ENCODE measurements at places on chromosomes 1 and 21.
A peak's percentile ranks its signal among the peaks of the same experiment; 100 is the strongest.

- no peak for DNase-seq
These were observed 338.6 kb downstream of the PAPPA2 start for GRCh38 chr1:176801514-176802020.

GRCh38 chr1:207858806-207859205 is 52.1 kb downstream of the CD34 start:
- DNase-seq = no peak

DNA sequence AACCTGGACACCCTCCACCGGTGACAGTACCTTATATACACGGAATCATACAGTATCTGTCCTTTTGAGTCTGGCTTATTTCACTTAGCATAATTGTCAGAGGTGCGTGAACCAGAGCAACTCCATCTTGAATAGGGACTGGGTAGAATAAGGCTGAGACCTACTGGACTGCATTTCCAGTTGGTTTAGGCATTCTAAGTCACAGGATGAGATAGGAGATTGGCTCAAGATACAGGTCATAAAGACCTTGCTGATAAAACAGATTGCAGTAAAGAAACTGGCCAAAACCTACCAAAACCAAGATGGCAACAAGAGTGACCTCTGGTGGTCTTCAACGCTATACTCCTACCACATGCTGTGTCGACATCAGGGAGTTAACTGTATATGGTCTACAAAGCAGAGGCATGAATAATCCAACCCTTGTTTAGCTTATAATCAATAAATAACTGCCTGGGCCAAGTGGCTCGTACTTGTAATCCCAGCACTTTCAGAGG is 1.4 kb upstream of the FDPS start:
- no peak for DNase-seq

GRCh38 chr1:168139070-168139469 is 2.3 kb upstream of the GPR161 start:
- DNase-seq = no peak

DNA sequence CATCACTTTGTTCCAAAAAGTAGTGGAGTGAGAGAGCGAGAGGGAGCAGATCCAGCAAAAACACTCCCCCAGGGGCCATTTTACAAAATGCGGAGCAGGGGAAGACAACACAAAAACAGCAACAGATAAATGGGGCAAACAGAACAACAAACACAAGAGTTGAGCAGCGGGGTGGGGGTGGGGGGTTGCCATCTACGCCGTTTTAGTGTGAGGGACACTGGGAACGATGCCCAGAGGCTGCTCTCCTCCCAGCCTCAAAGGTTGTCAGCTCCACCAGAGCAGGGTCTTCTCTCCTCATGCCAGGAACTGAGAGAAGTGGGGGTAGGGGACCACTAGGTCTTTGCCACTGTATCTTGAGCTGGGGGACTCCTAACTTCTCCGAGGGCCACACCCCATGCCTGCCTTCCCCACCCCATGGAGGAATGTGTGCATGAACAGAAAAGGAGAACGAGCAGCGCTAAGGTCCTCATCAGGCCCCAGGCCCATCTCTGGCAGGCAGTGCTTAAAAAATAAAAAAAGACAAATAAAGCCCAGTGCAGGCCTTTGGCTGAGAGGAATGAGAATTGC is 1.3 kb upstream of the PBXIP1 start:
- no peak for DNase-seq

- no peak for DNase-seq
These were observed 57.9 kb upstream of the FMOD start for GRCh38 chr1:203408486-203409481.

- no peak for DNase-seq
These were observed 150.7 kb downstream of the PBX1 start for GRCh38 chr1:164709541-164710278.

DNA sequence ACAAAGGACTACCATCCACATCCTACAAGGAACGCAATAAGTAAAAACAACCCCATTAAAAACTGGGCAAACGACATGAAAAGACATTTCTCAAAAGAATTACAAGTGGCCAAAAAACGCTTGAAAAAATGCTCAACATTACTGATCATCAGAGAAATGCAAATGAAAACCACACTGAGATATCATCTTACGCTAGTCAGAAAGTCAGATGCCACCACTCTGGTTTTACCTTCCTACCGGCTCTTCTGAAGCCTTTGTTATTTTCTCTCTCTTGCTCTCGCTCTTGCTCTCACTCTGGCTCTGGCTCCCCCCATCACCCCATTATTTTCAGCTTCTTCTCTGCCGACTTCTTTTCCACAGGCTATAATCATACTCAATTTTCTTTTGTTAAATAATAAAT is 38.8 kb downstream of the VPS45 start:
- DNase-seq = no peak

GRCh38 chr1:117828201-117828600 is 101.2 kb downstream of the GDAP2 start:
- no peak for DNase-seq

- no peak for DNase-seq
These were observed 72.2 kb downstream of the CACHD1 start for GRCh38 chr1:64542118-64542517.

- DNase-seq = no peak
These were observed 67.5 kb downstream of the SYT2 start for GRCh38 chr1:202642619-202643291.

- no peak for DNase-seq
These were observed 58.0 kb downstream of the CLIC4 start for GRCh38 chr1:24803220-24803619.

DNA sequence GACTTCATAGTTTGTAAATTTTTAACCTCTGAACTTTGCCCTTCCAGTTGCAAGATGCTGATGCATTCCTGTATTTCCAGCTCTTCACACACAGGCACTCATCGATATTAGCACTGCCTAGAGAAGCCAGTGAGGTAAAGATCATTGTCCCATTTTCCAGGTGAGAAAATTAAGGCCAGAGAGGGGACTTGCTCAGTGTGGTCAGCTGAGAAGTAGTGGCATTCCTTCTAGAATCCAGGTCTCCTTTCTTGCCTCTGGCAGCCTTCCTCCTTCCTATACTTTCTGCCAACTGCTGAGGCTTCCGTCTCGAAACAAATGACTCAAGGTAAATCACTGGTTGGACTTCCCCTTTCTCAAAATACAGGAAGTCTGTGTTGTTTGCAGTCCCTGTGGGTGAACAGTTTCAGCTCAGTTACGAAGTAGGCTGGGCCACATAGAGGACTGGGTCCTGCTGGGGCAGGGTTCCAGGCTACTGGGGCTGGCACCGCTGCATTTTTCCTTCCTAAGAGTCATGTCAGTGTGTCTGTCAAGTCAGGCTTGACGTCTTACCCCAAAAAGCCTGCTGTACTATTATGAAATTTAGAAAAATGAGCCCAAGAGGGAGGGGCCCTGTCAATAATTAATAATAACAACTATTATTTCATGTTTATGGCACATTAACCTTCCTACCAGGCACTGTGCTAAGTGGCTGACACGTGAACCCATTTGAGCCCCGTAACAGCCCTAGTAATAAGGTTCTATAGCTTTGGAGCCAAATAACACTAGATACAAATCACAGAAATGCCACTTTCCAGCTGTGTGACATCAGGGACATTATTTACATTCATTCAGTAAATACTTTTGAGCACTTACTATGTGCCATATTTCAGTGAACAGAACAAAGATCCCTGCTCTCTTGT is 16.6 kb upstream of the RNF19B start:
- no peak for DNase-seq

DNA sequence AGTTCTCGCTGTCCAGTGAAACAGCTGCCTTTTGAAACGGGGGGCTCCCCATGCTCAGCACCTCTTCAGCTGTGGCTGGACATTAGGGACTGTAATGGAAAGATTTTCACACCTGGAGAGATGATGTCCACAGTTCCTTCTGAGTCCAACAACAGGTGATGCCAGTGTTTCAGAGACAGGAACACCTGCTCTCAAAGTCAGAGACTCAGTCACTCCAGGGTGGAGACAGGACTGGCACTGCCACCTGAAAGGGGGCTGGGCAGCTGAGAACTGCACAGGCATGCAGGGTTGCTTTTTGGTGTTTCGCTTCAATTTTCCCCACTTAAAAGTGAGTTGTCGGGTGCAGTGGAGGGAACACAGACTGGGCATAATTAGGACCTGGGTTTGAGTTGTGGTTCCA is 124.8 kb downstream of the GALNT2 start:
- no peak for DNase-seq

GRCh38 chr1:173015629-173016028 is 35.1 kb downstream of the TNFSF18 start:
- DNase-seq = no peak

- DNase-seq = no peak
These were observed 6.1 kb downstream of the C1orf159 start for GRCh38 chr1:1109743-1110142.

- DNase-seq = no peak
These were observed 1.0 kb upstream of the DENND2D start for GRCh38 chr1:111201275-111202090.

DNA sequence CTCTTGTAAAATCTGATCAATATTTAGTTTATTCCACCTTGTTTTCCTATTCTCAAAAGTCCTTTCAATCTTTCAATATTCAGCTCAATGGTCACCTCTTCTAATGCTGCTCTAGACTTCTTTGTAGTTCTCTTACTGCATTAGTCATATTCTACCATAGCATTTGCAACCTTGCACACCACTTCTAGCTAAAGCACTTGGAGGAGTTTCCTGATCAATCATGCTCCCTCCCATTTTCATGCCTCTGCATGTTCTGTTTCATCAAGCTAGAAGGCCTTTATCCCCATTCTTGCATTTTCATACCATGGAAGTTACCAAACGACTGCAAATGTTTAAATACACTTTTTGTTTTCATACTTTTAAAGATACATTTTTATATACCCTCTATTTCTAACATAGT is 72.1 kb downstream of the SLC5A9 start:
- DNase-seq = no peak

- no peak for DNase-seq
These were observed 40.4 kb downstream of the TENT5C start for GRCh38 chr1:117646007-117646811.

DNA sequence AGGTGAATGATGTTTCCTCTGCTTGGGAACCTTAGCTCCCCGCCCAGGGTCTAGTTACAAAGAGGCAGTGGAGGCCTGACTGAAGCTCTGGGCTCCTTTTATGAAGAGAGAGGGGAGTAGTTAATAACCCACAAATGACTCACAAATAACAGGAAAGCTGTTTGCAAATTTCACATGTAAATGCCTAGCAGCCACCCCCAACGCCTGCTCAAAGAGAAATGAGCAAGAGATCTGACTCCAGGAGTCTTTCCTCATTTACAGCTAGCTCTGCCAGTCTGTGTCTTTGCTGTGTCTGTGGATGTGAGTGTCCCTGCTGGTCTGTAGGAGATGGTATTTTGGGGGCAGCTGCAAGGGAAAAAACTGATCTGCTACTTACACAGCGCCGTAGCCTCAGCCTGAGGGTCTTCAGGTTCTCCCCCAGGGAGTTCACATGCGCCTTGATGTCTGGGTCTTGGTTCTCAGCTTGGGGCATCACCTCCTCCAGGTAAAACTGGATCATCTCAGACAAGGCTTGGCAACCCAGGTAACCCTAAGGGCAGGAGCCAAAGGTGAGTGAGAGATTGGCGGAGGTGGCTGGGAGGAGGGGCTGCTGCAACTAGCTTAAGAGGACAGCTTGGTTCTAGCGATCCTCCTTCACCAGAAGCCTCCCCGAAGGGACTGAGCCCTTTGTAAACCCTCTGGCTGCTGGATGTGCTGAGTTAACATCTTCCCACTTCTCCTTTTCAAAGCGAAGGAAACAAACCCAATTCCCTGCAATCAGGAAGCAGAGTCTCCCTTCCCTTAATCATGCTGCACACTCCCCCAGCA is at the start of gene IL19:
Gene IL19 (plus strand): TSS at position 243 of the 807 bp plus-strand sequence. CDS start 65,890 bp downstream, outside the sequence.
- no peak for DNase-seq

- no peak for DNase-seq
These were observed 74.6 kb downstream of the RASAL2 start for GRCh38 chr1:178168536-178168935.

GRCh38 chr1:901108-901859 is 22.4 kb upstream of the SAMD11 start:
- no peak for DNase-seq

- DNase-seq = peak; percentile 85
These were observed 45.7 kb downstream of the SLC9A1 start for GRCh38 chr1:27109103-27109822.

GRCh38 chr1:12143631-12144155 is 23.1 kb upstream of the TNFRSF1B start:
- no peak for DNase-seq

- no peak for DNase-seq
These were observed 95.6 kb downstream of the NTMT2 start for GRCh38 chr1:170241266-170241851.

- DNase-seq = no peak
These were observed 805.8 kb upstream of the ADGRL2 start for GRCh38 chr1:80994934-80995333.
